ENCODE measurements at places on chromosomes 16 and 17. TPM values are rescaled to one million over a fixed set of nuclear protein-coding genes. Genes with fewer than 3 reads are reported as not detected.

KRTAP4-6 gene
- not detected for total RNA-seq

GRCh38 chr17:41547378-41547841, 19.3 kb upstream of the KRT19 start:
- H3K4me1 ChIP-seq, result peaks cover 12% of the 10 kb centered on the region
- DNase-seq, result no peak
- no peak overlapping the region for H3K27ac ChIP-seq
- H3K27me3 ChIP-seq, result no peaks in the 10 kb centered on the region
- no peak overlapping the region for H3K4me3 ChIP-seq
- no peaks in the 10 kb centered on the region for H3K36me3 ChIP-seq

FBXL16 gene
- 18.6 TPM for total RNA-seq

DNA sequence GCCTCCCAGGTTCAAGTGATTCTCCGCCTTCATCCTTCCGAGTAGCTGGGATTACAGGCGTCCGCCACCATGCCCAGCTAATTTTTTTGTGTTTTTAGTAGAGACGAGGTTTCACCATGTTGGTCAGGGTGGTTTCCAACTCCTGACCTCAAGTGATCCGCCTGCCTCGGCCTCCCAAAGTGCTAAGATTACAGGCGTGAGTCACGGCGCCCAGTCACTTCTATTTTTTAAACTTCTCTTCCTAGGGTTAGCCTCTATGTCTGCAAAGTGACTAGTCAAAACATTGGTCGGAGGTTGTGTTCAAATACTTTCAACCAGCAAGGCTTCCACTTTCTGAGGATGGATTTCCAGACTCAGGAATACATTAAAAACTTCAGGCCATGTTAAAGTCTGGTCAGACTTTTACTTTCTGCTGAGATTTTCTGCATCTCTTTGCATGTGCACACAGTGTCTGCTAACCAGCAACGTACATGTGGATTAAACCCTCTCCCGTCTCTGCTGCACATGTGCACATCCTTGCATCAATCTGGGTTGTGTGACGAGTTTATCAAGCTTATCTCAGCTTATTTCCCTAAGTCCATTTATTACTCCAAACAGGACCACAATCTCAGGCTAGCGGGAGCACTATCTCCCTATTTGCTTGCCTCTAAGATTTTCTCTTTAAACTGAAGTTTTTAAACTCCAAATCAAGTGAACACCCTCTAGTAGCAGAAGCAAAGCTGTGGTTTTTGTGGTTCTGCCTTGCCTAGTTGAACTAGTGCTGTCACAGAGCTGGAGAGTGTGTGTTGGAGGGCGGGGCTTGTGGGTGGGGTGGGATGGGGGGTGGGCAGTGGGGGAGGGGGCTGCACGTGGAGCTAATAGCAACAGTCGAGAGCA, 525.2 kb upstream of the GOT2 start:
- no peak for DNase-seq
- no peak overlapping the region for H3K4me3 ChIP-seq
- no peaks in the 10 kb centered on the region for H3K4me1 ChIP-seq
- no peaks in the 10 kb centered on the region for H3K36me3 ChIP-seq

DNA sequence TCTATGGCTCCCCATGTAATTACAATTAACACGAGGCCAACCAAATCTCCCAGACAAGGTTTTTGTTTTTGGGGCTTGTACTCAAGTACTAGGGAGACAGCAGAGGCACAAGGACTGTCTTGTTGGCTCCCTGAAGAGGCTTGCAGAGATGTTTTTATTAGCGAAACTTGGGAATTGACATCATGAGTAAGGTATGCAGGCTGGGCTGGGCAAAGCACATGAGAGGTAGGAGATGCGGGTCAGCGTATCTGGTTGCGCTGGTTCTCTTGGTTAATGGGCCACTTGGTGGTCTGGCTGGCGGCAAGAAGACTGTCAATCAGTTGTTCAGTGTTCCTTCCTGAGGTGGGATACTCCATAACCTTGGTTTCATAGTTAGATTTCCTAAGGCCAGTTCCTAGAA, 28.9 kb downstream of the LCMT1 start:
- H3K27me3 ChIP-seq, result no peaks in the 10 kb centered on the region
- H3K27ac ChIP-seq, result no peak overlapping the region
- peaks cover 75% of the 10 kb centered on the region for H3K36me3 ChIP-seq
- H3K4me1 ChIP-seq, result no peaks in the 10 kb centered on the region
- no peak for DNase-seq

GRCh38 chr17:79988185-79988971, 47.3 kb downstream of the TBC1D16 start:
- no peaks in the 10 kb centered on the region for H3K36me3 ChIP-seq
- no peaks in the 10 kb centered on the region for H3K27me3 ChIP-seq
- H3K4me3 ChIP-seq, result no peak overlapping the region
- peaks cover 15% of the 10 kb centered on the region for H3K4me1 ChIP-seq
- no peak for DNase-seq

ZG16B gene
- not detected for total RNA-seq

DNA sequence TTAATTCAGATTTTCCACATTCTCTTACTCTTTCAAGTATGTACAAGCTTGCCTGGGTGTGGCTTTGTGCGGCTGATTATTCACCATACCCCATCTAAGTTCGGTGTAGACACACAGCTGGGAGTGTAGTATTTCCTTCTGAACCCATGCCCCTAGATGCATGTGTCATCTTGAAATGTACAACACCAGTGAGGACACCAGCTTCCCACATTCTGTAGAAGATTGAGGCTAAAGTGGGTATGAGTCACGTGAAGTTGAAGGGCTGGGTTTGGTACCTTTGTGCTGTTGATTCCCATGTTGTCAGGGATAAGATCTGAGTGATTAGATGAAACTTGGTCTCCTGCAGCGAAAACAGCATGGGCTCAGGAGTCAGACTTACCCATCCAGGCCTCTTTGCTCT, 14.6 kb upstream of the DHX8 start:
- H3K4me3 ChIP-seq, result no peak overlapping the region
- no peak for DNase-seq
- peaks cover 2% of the 10 kb centered on the region for H3K27me3 ChIP-seq
- H3K27ac ChIP-seq, result no peak overlapping the region

GRCh38 chr16:67923414-67924116, 8.1 kb downstream of the CTRL start:
- DNase-seq, result no peak
- H3K27ac ChIP-seq, result no peak overlapping the region
- peaks cover 25% of the 10 kb centered on the region for H3K36me3 ChIP-seq
- H3K4me3 ChIP-seq, result no peak overlapping the region

ASB16 gene
- total RNA-seq, result not detected

GRCh38 chr16:85418978-85419491, 194.1 kb upstream of the GSE1 start:
- no peaks in the 10 kb centered on the region for H3K4me1 ChIP-seq
- no peak for DNase-seq
- no peaks in the 10 kb centered on the region for H3K27me3 ChIP-seq
- H3K27ac ChIP-seq, result no peak overlapping the region

GRCh38 chr16:65737831-65738230, 616.0 kb upstream of the CDH11 start:
- H3K4me3 ChIP-seq, result no peak overlapping the region
- DNase-seq, result no peak
- H3K36me3 ChIP-seq, result no peaks in the 10 kb centered on the region
- H3K27ac ChIP-seq, result no peak overlapping the region
- H3K4me1 ChIP-seq, result no peaks in the 10 kb centered on the region
- H3K27me3 ChIP-seq, result no peaks in the 10 kb centered on the region

- no peaks in the 10 kb centered on the region for H3K27me3 ChIP-seq
- DNase-seq, result no peak
- H3K36me3 ChIP-seq, result no peaks in the 10 kb centered on the region
- no peak overlapping the region for H3K27ac ChIP-seq
These were observed 178.8 kb upstream of the PSMD7 start for GRCh38 chr16:74117798-74118197.

- H3K4me3 ChIP-seq, result no peak overlapping the region
- DNase-seq, result no peak
- peaks cover 5% of the 10 kb centered on the region for H3K4me1 ChIP-seq
- H3K27me3 ChIP-seq, result no peaks in the 10 kb centered on the region
These were observed 10.3 kb upstream of the ABCC3 start for GRCh38 chr17:50624321-50624934.

TMIGD1 gene
- total RNA-seq, result not detected

DNA sequence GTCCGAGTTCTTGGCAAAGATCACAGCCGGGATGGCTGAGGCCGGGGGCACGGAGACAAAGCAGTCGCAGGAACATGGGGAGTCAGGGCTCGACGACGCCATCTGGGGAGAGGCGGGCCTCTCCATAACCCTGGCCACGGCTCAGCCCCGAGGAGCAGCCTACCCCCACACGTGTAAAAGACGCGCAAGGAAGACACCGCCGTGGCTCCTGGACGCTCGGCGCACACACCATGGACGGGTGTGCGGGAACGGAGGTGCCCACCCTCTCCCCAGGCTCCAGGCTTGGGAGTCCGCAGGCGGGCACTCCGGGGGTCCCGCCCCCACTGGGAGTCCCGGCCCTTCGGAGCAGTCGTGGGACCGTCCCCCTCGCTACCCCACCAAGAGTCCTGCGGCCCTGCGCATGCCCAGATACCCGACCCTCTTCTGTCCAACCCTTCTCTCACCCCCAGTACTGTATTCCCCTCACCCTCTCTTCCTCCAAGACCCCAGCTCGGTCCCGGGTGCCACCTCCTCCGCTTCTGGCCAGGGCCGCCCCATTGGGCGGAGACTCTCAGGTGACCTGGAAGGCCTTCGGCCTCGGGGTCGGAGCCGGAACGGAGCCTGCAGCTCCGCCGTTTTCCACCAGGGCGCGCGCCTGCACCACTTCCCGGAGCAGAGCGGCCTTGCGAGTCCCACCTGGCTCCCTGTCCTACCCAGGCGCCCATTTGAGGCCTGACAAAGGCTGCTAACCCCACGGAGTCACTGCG, at the start of gene SCRN2:
TSS of gene SCRN2 (minus strand) at position 532 of the 746 bp plus-strand sequence. CDS start at position 102, 430 bp downstream.
- H3K36me3 ChIP-seq, result peaks cover 6% of the 10 kb centered on the region
- peak within 1 kb of the TSS; percentile 36 for H3K27ac ChIP-seq

CCDC200 gene
- not detected for total RNA-seq

- H3K4me1 ChIP-seq, result peaks cover 27% of the 10 kb centered on the region
- peak overlapping the region; percentile 64 for H3K4me3 ChIP-seq
- no peaks in the 10 kb centered on the region for H3K27me3 ChIP-seq
- H3K36me3 ChIP-seq, result peaks cover 35% of the 10 kb centered on the region
These were observed 837 bp downstream of the LRRC59 start for GRCh38 chr17:50396261-50397110.

- H3K4me1 ChIP-seq, result no peaks in the 10 kb centered on the region
- no peak overlapping the region for H3K27ac ChIP-seq
- H3K4me3 ChIP-seq, result no peak overlapping the region
- no peaks in the 10 kb centered on the region for H3K27me3 ChIP-seq
- no peak for DNase-seq
- no peaks in the 10 kb centered on the region for H3K36me3 ChIP-seq
These were observed 117.1 kb upstream of the AXIN2 start for GRCh38 chr17:65678546-65678945.

ABCC6 gene
- not detected for total RNA-seq

GRCh38 chr16:85234310-85235204, 122.3 kb upstream of the CIBAR2 start:
- no peak for DNase-seq
- H3K4me1 ChIP-seq, result no peaks in the 10 kb centered on the region
- no peak overlapping the region for H3K27ac ChIP-seq
- H3K27me3 ChIP-seq, result no peaks in the 10 kb centered on the region

- no peaks in the 10 kb centered on the region for H3K27me3 ChIP-seq
- no peak overlapping the region for H3K27ac ChIP-seq
- H3K36me3 ChIP-seq, result no peaks in the 10 kb centered on the region
- H3K4me3 ChIP-seq, result no peak overlapping the region
These were observed 1675.1 kb downstream of the TP53TG3F start for GRCh38 chr16:35134471-35134870.

DNA sequence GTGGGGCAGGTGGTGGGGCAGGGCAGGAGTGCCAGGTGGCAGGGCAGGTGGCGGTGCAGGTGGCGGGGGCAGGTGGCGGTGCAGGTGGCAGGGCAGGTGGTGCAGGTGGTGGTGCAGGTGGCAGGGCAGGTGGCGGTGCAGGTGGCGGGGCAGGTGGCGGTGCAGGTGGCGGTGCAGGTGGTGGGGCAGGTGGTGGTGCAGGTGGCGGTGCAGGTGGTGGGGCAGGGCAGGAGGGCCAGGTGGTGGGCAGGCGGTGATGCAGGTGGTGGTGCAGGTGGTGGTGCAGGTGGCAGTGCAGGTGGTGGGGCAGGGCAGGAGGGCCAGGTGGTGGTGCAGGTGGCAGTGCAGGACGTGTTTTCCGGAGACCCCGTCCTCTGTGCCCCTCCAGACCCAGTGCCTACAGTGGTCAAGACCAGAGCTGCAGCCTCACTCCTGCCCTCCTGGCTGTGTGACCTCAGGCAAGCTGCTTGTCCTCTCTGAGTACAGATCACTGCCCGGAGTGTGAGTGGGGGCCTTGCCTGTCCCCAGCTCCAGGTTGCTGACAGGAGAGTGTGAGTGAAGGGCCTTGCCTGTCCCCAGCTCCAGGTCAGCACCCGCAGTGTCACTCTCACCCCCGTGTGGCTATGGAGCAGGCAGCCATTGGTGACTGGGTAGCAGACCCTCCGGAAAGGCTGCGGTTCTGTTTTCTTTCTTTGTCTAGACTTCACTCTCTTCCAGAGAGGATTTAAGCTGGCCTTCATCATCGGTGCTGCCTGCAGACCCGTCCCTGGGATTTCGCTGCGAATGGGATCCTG, 16.1 kb upstream of the NPTX1 start:
- H3K27ac ChIP-seq, result no peak overlapping the region
- H3K4me3 ChIP-seq, result no peak overlapping the region
- H3K27me3 ChIP-seq, result no peaks in the 10 kb centered on the region
- peaks cover under 1% of the 10 kb centered on the region for H3K4me1 ChIP-seq

- no peak within 1 kb of the TSS for H3K4me3 ChIP-seq
- no peaks in the 10 kb centered on the region for H3K27me3 ChIP-seq
- H3K36me3 ChIP-seq, result no peaks in the 10 kb centered on the region
- no peaks in the 10 kb centered on the region for H3K4me1 ChIP-seq
- no peak for DNase-seq
- no peak within 1 kb of the TSS for H3K27ac ChIP-seq
These were observed at the start of gene ABCA9 for GRCh38 chr17:69060822-69061221. Gene ABCA9, minus strand, starts transcription at chr17:69060927. Its CDS starts 9,801 bp downstream, at chr17:69051126.

ZNF768 gene
- 4.0 TPM for total RNA-seq

- H3K27ac ChIP-seq, result no peak overlapping the region
- DNase-seq, result no peak
- H3K4me1 ChIP-seq, result peaks cover 31% of the 10 kb centered on the region
- no peak overlapping the region for H3K4me3 ChIP-seq
- H3K36me3 ChIP-seq, result no peaks in the 10 kb centered on the region
These were observed 2.9 kb upstream of the RAB40C start for GRCh38 chr16:586645-587590.

DNA sequence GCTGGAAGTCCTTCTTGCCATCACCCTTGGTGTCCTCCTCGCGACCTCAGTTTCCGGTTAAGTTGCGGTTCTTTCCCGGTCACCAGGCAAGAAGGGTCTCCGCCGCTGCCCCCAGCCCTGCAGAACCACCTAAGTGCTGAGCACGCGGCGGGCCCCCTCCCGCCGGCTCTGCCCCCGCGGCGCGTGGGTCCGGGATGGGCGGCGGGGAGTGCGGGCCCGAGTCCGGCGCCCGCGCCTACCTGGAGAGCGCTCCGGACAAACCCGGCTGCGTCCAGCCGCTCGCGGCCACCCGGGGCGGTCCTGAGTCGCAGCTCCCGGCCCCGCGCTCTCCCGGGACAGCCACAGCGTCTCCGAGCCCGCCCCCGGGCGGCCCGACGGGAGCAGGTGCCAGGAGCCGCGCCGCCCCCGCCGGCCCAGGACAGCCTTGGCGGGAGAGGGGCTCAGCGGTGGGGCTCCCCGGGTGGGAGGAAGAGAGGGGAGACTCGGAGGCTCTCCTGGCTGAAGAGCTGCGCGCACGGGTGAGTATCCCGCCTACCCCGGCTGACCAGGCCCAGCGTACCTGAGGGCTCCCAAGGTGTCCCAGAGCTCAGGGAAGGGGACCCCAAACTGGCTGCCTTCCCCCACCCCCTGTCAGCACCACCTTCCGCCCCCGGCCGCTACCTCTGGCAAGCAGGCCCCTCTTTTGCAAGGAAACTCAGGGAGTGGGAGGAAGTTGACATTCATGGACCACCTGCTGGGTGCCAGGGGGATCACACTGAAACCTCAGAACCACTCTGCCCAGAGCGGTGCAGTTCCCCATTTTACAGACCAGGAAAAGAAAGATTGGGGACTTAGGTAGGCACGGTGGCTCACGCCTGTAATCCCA, 22.2 kb upstream of the C17orf113 start:
- H3K27ac ChIP-seq, result no peak overlapping the region
- no peak for DNase-seq
